Stimulated activated CD4-positive, alpha-beta T cell treated with anti-CD3 and anti-CD28 coated beads, Interleukin-2, amount 100 ng/mL, for 48 hours (primary cell): ENCODE measurements at places on chromosomes 12 and 14.

GRCh38 chr12:114221136-114221833 is 184.7 kb downstream of the TBX5 start:
- DNase-seq, result no peak

DNA sequence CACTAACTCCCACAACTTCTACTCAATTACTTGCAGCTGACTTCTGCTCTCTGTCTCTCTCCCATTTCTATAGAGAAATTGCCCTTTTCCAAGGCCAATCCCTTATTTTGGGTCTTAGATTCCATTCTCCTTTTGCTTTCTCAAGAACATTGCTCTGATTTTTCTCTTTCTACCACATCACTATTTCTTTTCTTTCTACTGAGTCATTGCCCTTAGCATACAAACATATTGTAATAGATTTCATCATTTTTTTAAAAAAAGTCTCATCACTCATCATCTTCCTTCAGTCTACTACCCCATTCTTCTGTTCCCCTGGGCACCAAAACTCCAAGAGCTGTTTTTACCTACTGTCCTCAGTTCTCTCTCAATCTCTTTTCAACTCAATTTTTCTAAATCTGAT is 4.4 kb upstream of the KCNA1 start:
- DNase-seq, result no peak

DNA sequence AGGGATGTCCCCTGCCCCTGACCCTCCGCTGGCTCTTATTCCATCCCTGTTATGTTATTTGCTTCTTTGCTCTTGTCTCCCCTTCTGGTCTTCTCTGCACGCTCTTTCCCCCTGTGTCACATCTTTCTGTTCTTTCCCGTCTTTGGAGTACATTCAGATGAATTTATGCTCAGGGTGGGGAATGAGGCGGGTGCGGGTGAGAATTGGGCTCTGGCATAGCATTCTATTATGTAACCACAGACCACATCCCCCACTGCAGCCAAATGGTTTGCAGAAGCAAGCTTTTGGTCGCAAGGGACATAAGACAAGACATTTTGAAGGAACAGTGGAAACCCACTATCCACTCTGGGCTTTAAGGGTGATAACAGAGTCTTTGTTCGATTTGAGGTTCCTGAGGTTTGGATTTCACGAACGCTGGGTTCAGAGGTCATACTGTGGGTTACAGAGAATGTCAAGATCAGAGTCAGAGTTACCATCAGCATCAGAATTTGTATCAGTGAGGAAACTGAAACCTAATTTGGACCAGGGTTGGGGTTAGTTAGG is 3.8 kb downstream of the ENDOU start:
- no peak for DNase-seq

DNA sequence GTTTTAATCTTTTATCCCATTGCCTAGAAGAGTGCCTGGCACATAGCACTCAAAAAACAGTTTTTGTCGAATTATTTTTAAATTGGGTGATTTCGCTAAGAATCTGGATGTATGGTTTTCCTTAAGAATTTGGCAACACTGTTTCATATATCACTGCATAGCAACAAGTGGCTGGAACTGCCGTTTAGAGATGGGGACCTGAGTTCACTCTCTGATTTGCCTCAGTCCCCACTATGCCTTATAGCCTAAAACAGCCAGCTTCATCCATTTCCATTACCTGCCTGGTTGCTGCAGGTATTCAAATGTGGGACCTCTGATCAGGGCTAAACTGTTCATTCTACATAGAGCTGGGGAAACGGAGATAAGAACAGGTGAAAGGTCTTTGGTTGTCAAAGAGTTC is 1.8 kb downstream of the HEBP1 start:
- no peak for DNase-seq

DNA sequence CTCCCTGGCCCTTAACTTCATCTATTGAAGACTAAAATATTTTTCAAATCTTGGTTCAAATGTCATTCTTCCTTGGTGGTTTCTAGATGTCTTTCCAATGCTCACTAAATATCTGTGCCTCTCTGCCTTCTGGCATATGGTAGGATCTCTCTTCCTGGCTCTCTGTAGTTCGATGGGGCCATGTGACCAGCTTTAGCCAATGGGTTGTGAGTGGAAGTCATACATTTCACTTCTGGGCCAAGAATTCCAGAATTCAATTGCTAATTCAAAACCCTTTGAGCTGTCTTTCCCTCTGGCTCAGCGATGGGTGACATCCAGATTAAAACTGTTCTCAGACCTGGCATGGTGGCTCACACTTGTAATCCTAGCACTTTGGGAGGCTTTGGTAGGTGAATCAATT is 25.8 kb upstream of the CTDSP2 start:
- no peak for DNase-seq

DNA sequence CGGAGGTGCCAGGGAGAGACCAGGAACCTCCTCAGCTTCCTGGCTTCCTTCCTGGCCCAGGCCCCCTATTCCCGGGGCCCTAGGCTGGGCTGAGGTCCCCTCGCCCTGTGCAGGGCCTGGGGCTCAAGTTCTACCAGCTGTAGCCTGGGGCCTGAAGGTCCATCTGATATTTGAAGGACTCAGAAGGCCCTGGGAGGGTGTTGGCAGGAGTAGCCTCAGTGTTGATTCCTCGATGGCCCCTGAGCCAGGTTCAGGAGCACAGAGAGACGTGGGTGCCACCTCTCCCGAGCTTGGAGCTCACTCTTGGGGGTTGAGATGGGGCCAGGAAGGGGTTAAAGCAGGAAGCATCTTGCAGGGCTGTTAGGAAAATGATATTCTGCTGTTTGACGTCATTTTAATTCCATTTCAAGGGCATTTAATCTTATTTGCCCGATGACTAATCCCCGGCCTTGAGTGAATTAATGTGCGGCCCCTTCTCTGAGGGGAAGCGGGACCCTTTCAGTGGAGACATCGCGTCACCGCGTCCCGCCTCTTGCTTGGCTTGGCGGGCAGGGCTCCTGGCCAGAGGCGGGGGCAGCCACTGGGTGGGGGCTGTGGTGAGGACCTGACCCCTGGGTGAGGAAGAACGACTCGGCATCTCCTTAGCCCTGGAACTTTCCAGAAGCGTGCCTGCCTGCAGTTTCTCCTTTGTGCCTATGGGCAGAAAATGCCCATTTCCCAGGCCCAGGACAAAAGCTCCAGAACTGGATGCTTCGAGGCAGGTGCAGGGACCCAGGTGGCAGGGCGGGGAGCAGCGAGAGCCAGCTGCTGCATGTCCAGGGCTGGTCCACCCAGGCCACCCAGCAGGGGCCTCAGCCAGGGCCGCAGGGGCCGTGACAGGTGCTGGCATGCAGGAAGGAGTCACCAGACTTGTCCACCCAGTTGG is 158.3 kb downstream of the KIF26A start:
- DNase-seq, result no peak

DNA sequence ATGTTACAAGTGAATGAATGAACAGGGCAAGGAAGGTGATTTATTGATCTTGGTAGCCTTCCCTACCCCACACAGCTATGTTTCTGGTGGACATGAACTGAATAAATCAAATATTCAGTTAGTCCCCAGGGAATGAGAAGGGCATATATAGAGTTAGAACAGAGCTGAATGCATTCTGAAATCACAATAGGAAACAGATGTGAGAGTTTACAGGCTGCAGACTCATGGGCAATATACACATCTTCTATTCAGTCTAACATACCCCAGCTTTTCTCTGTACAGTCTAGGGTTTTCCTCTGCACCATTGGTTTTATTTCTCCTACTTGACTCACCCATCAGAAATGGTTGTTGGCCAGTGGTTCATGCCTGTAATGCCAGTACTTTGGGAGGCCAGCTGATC is 7.3 kb upstream of the STX2 start:
- no peak for DNase-seq

DNA sequence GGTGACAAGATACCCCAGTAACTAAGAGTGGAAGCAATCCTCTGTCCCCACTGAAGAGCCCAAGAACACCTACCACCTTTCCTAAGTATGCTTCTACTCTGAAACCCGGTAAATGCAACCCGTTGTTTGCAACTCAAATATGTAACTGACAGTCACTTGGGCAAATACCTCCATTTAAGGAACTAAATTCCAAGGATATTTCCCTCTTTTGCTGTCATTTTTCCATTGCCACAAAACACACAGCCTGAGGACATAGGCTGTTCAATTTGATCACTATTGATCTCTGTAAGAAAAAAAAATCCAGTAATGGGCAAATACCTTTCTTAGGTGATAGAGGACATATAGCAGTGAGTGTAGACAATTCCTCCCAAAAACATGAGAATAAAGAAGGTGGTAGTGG is 6.6 kb upstream of the PHLDA1 start:
- DNase-seq, result no peak

GRCh38 chr12:108702595-108703320 is 28.6 kb downstream of the CORO1C start:
- no peak for DNase-seq

DNA sequence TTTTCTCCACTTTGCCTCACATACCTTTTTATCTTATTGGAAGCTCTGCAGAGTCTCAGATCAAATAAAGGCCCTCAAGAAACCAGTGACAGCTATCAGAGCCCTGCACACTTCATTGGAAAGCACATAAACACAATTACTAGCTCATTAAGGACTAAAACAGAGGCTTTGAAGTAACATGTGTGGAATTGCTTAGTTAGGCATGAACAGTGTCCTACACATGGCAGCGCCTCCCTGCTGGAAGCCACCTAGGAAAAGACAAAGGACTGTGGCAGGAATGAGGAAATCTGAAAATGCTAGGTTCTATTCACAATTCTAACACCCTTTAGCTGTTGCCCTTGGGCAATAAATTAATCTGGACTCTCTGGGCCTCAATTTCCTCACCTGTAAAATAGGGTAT is 89.4 kb downstream of the SUDS3 start:
- no peak for DNase-seq

DNA sequence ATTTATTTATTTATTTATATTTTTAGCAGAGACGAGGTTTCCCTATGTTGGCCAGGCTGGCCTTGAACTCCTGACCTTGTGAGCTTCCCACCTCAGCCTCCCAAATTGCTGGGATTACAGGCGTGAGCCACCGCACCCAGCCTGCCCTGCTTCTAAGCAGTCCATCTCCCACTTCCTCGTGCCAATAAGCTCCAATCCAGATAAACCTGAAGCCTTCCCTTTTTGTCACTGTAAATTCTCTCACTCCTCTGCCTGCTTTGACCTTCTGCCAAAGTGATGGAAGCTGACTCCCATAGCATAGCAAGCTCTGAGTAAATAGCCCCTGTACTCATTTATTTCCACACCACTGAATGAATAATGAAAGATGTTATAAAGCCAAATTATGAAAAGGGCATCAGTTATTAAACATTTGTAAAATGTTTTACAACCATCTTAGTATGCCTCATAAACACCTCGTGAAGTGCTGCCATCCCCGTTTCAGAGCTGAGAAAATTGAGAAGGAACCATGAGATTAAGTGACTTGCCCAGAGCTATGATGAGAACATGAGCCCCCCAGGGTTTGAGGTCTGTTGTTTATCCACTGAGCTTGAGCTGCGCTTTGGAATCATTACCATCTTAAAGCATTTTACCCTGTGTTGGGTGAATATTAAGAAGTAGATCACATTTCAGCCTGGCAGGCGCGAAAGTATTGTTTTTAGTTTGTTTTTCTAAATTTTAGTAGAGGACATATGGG is 30.4 kb downstream of the MANSC1 start:
- no peak for DNase-seq

GRCh38 chr12:3838076-3838475 is 35.1 kb downstream of the PARP11 start:
- DNase-seq, result no peak

DNA sequence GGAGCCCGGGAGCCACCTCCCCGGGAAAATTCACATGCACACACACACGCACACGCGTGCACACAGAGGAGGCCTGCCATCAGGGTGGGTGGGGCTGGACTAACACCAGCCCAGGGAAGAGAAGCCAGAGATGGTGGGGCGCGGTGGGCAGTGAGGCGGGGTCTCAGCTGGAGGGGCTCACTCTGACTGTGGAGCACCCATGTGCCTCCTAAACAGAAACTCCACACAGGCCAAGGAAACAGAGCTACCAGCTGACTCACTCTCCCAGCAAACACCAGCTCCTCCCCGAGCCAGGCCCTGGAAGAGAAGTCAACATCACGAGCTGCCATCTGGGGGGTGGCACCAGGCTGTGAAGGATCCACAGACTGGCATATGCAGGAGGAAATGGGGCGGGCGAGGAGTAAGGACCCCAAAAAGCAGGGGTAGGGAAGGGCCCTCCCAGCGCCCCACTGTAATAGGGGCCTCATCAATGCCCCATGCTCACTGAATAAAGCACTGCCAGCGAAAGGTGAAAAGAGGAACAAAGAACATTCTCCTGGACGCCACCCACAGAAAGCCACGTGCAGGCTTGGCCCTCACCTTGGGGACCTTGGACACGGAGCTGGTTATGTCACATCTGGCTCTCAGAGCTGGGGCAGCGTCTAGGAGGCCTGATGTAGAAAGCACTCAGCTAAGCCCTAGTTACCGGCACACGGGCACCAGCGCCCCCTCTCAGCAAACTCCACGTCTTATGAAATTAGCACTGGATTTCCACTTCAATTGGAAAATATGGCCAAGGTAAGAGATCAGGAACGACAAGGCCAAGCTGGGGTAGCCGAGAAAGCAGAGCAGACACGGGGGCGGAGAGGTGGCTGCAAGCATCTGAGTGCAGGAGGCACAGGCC is 8.4 kb upstream of the INF2 start:
- no peak for DNase-seq

DNA sequence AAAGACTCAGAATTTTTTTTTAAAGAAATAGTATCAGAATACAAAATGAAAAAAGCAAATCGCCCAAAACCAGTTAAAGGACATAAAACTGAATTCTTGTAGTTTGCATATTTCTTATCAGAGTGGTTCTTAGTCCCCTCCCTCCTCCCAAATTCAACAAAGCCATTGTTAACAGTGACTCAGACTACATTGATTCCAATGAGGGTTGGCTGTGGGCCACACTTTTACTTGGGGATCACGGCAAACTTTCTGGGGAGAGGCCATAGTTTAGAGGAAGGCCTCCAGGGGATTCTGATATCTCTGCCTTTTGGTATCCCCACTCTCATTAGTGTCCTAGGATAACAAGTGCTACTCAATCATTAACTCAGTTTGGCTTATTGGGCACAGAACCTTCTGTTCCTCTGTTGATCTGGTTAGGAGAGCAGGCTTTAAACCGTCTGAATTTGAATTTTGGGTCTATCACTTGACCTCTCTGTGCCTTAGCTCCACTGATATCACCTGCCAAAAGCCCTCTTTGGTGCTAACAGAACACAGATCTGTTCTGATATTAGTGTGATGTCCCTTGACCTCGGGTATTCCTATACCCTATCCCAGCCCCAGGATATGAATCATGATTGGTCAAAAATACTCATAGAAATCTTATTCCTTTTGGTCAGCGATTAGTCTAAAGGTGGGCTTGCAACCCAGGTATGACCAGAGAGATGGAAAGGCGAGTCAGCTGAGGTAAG is 45.2 kb upstream of the APPL2 start:
- DNase-seq, result no peak

GRCh38 chr14:84085493-84085892 is 1444.5 kb upstream of the FLRT2 start:
- no peak for DNase-seq

GRCh38 chr12:11780521-11781101 is 131.1 kb downstream of the ETV6 start:
- no peak for DNase-seq

- DNase-seq, result no peak
Observed at GRCh38 chr12:92369636-92370035, 224.0 kb upstream of the BTG1 start.
